ENCODE measurements at places on chromosomes 4 and X. TPM values are rescaled to one million over a fixed set of nuclear protein-coding genes. Genes with fewer than 3 reads are reported as not detected.

Gene FAM199X
- 11.7 TPM for total RNA-seq

Gene DMRTC1
- total RNA-seq: not detected

GRCh38 chrX:9816084-9816700, 30.0 kb downstream of the SHROOM2 start:
- H3K4me1 ChIP-seq: peaks cover 12% of the 10 kb centered on the region
- H3K36me3 ChIP-seq: no peaks in the 10 kb centered on the region
- H3K27me3 ChIP-seq: peaks cover 4% of the 10 kb centered on the region
- H3K4me3 ChIP-seq: no peak overlapping the region
- no peak for DNase-seq
- no peak overlapping the region for H3K27ac ChIP-seq

- no peak overlapping the region for H3K4me3 ChIP-seq
- no peak overlapping the region for H3K27ac ChIP-seq
- H3K4me1 ChIP-seq: no peaks in the 10 kb centered on the region
- no peak for DNase-seq
- no peaks in the 10 kb centered on the region for H3K27me3 ChIP-seq
- H3K36me3 ChIP-seq: no peaks in the 10 kb centered on the region
These were observed 595.4 kb upstream of the AGA start for GRCh38 chr4:178037459-178038214.

Gene EPGN
- total RNA-seq: not detected

DNA sequence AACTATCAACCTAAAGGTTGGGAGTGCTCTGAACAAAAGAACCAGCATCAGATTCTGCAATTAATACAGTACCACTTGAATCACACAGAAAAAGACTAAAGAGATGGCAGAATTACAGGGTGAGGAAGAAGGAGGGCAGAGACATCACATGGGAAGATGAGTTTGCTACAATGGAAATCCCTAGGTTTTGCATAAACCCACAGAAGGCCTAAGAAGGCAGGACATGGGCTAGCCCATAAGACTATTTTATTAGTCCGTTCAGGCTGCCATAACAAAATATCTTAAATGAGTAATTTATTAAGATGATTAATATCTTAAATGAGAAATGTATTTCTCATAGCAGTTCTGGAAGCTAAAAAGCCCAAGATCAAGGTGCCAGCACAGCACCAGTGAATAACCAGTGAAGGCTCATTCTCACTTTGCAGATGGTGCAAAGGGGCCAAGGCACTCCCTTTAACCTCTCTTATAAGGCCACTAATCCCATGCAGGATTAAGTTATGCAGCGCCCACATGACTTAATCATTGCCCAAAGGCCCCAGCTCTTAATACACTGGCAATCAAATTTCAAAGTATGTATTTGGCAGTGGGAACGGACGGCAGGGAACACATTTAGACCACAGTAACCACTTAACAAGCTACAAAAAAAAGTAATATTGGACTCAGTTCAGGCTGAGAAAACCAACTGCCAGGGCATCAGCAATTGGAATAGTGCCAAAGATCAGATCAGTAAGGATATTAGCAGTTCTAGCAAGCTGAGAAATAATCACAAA, 47.6 kb upstream of the NEUROG2 start:
- H3K36me3 ChIP-seq: no peaks in the 10 kb centered on the region
- H3K4me3 ChIP-seq: no peak overlapping the region
- H3K27ac ChIP-seq: no peak overlapping the region
- no peak for DNase-seq
- H3K27me3 ChIP-seq: no peaks in the 10 kb centered on the region

Data from osteocyte (in vitro differentiated cells).